Immature natural killer cell (primary cell): ENCODE measurements at places on chromosomes 1 and 21.

DNA sequence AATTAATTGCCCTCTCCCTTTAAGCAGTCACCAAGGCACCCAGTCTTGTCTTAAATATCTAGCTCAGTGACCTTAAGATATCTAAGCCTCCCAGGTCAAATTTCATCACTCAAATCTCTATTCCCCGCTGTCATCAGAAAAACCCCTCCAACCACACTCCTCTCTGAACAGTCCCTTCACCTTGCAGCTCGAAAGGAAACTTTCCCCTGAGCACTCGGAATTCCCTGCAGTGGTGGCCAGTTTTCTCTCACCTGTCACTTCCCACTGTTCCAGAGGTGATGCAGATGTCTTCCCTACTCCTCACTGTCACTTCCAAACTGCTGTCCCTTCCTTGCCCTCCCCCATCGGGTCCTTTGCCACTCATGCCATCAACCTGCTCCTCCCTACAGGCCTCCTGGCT, 15.3 kb upstream of the SSX2IP start:
- no peak for DNase-seq

- DNase-seq = no peak
Measured at GRCh38 chr1:40820911-40821693, 37.5 kb downstream of the KCNQ4 start.

GRCh38 chr21:28548291-28548690, 444.4 kb downstream of the LTN1 start:
- no peak for DNase-seq

GRCh38 chr21:42032968-42033367, 22.8 kb upstream of the ZBTB21 start:
- no peak for DNase-seq

DNA sequence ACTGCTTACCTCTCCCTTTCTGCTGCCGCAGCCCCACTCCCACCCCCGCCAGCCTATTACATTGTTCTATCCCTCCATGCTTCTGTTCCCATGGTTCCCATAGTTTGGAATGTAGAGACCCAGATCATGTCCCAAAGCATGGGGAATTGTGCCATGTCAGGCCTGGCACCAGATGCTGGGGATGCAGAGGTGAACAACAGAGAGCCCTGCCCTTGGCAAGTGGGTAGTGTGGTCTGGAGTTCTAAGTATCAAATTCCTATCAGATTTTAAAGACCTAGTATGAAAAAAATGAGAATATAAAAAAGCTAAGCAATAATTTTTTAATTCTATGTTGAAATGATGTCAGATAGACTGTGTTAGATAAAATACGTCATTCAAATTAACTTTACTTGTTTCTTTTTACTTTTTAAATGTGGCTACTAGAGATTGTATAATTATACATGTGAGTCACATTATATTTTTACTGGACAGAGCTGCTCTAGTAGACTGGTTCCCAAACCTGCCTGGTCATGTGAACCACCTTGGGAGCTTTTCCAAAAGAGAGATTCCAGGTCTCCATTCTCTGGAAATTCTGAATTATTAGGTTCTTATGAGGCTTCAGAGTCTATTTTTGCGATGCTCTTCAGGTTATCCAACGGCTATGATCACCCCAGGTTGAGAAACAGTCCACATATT, 113.0 kb upstream of the DAB1 start:
- DNase-seq = no peak

DNA sequence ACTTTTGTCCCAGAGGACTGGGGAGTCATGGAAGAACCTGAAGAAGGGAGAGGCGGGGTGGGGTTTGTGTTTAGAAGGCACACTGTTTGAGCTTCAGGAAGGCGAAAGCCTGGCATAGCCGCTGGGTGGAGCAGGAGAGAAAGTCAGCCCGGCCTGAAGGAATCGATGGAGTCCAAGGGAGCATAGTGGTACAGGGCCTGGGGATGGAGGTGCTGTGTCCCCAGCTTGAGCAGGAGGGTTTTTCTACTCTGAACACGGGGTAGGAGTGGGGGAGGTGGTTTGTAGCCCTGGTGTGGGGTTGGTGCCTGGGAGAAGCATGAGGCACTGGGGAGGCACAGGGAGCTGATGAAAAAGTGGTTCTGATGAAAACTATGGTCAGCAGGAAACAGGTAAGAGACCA, 4.7 kb upstream of the CCDC24 start:
- DNase-seq = no peak

GRCh38 chr1:979744-980072, 2.2 kb downstream of the PERM1 start:
- no peak for DNase-seq

- no peak for DNase-seq
Measured at GRCh38 chr1:27596261-27596660, 7.7 kb downstream of the AHDC1 start.

- no peak for DNase-seq
Measured at GRCh38 chr1:239816081-239816782, 275.5 kb upstream of the FMN2 start.
